ENCODE measurements at places on chromosomes 13 and 19. TPM values are rescaled to one million over a fixed set of nuclear protein-coding genes. Genes with fewer than 3 reads are reported as not detected.

DNA sequence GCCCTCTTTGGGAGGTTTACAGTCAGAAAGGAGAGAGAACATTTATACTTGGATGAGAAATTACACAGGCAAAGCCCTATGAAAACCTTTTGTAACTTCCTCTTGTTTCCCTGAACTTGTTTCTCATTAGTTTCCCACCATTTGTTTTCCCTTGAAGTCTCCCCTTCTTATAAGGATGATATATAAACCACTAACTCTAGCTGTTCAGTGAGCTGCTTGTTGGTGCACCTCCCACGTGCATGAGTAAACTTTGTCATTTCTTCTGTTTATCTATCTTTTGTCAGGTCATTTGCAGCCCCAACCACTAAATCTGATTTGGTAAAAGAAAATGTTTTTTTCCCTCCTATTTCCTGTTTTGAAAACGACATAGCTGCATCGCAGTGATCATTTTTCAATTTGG, 919.9 kb downstream of the SLITRK1 start:
- H3K27me3 ChIP-seq, result no peaks in the 10 kb centered on the region
- DNase-seq, result no peak
- no peaks in the 10 kb centered on the region for H3K36me3 ChIP-seq
- no peak overlapping the region for H3K4me3 ChIP-seq

Gene GFY
- not detected for total RNA-seq

GRCh38 chr19:50790922-50791467, 780 bp downstream of the ACP4 start:
- DNase-seq, result no peak
- no peaks in the 10 kb centered on the region for H3K36me3 ChIP-seq
- H3K4me3 ChIP-seq, result no peak overlapping the region

GRCh38 chr13:59671881-59672280, 491.8 kb downstream of the DIAPH3 start:
- no peaks in the 10 kb centered on the region for H3K27me3 ChIP-seq
- H3K4me3 ChIP-seq, result no peak overlapping the region
- no peaks in the 10 kb centered on the region for H3K36me3 ChIP-seq
- DNase-seq, result no peak
- no peaks in the 10 kb centered on the region for H3K4me1 ChIP-seq
- no peak overlapping the region for H3K27ac ChIP-seq

- peaks cover 34% of the 10 kb centered on the region for H3K4me1 ChIP-seq
- H3K27me3 ChIP-seq, result no peaks in the 10 kb centered on the region
- no peak for DNase-seq
- peaks cover 5% of the 10 kb centered on the region for H3K36me3 ChIP-seq
- H3K4me3 ChIP-seq, result peak overlapping the region; percentile 97
- H3K27ac ChIP-seq, result peak overlapping the region; percentile 99
These were observed 639 bp downstream of the LENG1 start for GRCh38 chr19:54158812-54159351.

Gene CCDC8
- 5.4 TPM for total RNA-seq

Gene APOC4
- total RNA-seq, result not detected

GRCh38 chr13:31209172-31209840, 9.5 kb downstream of the B3GLCT start:
- no peaks in the 10 kb centered on the region for H3K36me3 ChIP-seq
- no peak overlapping the region for H3K4me3 ChIP-seq
- H3K27ac ChIP-seq, result no peak overlapping the region
- DNase-seq, result no peak
- peaks cover 18% of the 10 kb centered on the region for H3K4me1 ChIP-seq

- H3K27ac ChIP-seq, result no peak overlapping the region
- no peaks in the 10 kb centered on the region for H3K27me3 ChIP-seq
- no peaks in the 10 kb centered on the region for H3K4me1 ChIP-seq
- no peak overlapping the region for H3K4me3 ChIP-seq
- no peak for DNase-seq
- H3K36me3 ChIP-seq, result no peaks in the 10 kb centered on the region
These were observed 1124.5 kb upstream of the ATXN8OS start for GRCh38 chr13:68982961-68983619.

Gene ANGPTL4
- total RNA-seq, result 46.6 TPM

Gene ACER1
- not detected for total RNA-seq

Gene CD33
- total RNA-seq, result 0.13 TPM

- DNase-seq, result no peak
- no peaks in the 10 kb centered on the region for H3K27me3 ChIP-seq
- peak overlapping the region; percentile 97 for H3K27ac ChIP-seq
- H3K36me3 ChIP-seq, result peaks cover 11% of the 10 kb centered on the region
- H3K4me1 ChIP-seq, result peaks cover 22% of the 10 kb centered on the region
These were observed 605 bp downstream of the CAPNS1 start for GRCh38 chr19:36140304-36141038.

DNA sequence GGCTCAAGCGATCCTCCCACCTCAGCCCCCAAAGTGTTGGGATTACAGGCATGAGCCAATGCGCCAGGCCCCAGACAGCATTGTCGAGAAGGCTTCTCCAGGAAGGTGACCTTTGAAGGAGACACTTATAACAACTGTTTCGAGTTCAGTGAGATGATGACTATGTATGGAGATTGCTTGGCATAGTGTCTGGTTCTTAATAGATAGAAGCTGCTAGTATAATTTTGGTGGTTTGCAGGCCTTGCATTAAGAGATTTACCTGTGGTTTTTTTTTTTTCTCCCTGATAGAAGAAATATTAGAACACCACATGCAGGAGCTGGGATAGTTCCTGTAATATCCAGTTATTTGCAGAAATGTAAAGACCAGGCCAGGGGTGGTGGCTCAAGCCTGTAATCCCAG, 3.7 kb downstream of the MARCHF2 start:
- H3K27ac ChIP-seq, result no peak overlapping the region
- H3K36me3 ChIP-seq, result no peaks in the 10 kb centered on the region
- H3K4me3 ChIP-seq, result no peak overlapping the region
- H3K27me3 ChIP-seq, result no peaks in the 10 kb centered on the region

DNA sequence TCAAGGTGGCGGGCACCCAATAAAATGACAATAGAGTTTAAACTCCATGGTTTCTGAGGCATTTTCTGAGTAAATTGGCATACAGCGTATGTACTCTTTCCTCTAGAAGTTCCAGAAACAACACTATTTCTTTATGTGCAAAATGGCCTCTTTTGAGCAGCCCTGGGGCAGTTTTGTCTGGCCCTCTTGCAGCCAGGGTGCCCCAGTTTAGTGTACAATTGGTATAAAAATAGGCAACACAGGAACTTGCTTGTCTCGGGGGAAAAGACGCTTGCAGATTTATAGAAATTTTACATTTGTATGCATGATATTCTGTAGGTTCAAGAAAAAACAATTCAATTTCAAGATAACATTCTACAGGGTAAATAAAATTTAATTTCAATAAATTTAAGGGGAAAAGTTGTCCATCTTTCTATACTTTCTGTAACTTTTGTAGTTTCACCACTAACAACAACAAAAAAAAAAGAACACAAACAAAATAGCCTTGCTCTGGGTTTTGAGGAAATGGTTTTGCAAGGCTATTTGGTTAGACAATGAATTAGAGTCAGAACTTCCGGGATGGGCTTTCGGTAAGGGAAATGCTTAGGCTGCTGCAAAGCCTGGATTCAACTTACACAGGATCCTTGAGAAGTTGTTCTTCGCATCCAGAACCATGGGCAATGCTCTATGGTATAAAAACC, 45.3 kb downstream of the LRCH1 start:
- no peaks in the 10 kb centered on the region for H3K27me3 ChIP-seq
- DNase-seq, result no peak
- H3K4me1 ChIP-seq, result peaks cover 3% of the 10 kb centered on the region
- no peaks in the 10 kb centered on the region for H3K36me3 ChIP-seq
- no peak overlapping the region for H3K27ac ChIP-seq
- no peak overlapping the region for H3K4me3 ChIP-seq

Gene GAS6
- 28.1 TPM for total RNA-seq

Gene RXFP2
- not detected for total RNA-seq

DNA sequence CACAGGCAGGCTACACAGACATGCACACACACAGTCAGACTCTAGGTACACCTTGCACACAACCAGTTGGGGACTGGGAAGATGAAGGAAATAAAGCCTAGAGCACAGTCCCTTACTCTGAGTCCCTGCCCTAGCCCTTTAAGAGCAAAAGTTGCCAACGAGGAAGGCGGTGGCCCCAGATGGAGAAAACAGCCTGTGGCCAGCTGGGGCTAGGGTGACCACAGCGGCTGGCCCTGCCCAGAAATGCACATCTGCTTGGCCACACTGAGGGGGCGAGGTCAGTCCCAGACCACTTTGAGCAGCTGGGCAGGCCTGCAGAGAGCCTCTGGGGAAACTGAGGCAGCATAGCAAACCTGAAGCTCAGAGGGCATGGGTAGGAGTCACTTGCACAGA, 52.3 kb downstream of the PTPRS start:
- no peaks in the 10 kb centered on the region for H3K36me3 ChIP-seq
- no peak for DNase-seq
- H3K27ac ChIP-seq, result no peak overlapping the region
- H3K4me3 ChIP-seq, result no peak overlapping the region
- H3K4me1 ChIP-seq, result no peaks in the 10 kb centered on the region

GRCh38 chr13:72221276-72221962, 354.4 kb upstream of the DACH1 start:
- no peak for DNase-seq
- H3K4me1 ChIP-seq, result no peaks in the 10 kb centered on the region
- no peak overlapping the region for H3K27ac ChIP-seq
- no peaks in the 10 kb centered on the region for H3K27me3 ChIP-seq

- no peaks in the 10 kb centered on the region for H3K27me3 ChIP-seq
- no peak for DNase-seq
- H3K27ac ChIP-seq, result no peak overlapping the region
- no peak overlapping the region for H3K4me3 ChIP-seq
- H3K4me1 ChIP-seq, result no peaks in the 10 kb centered on the region
These were observed 19.4 kb upstream of the RANBP3 start for GRCh38 chr19:5997371-5997770.

- DNase-seq, result no peak
- H3K36me3 ChIP-seq, result no peaks in the 10 kb centered on the region
- H3K4me3 ChIP-seq, result no peak overlapping the region
- no peaks in the 10 kb centered on the region for H3K27me3 ChIP-seq
- no peak overlapping the region for H3K27ac ChIP-seq
These were observed 215.1 kb downstream of the SHISA2 start for GRCh38 chr13:25836574-25837336.

Gene HIPK4
- 0.13 TPM for total RNA-seq

GRCh38 chr19:13629687-13630357, 123.5 kb upstream of the CACNA1A start:
- no peaks in the 10 kb centered on the region for H3K27me3 ChIP-seq
- H3K27ac ChIP-seq, result no peak overlapping the region
- no peak for DNase-seq
- no peaks in the 10 kb centered on the region for H3K4me1 ChIP-seq

- H3K36me3 ChIP-seq, result no peaks in the 10 kb centered on the region
- no peaks in the 10 kb centered on the region for H3K27me3 ChIP-seq
- no peak overlapping the region for H3K4me3 ChIP-seq
- H3K4me1 ChIP-seq, result no peaks in the 10 kb centered on the region
- DNase-seq, result no peak
These were observed 10.6 kb upstream of the RETN start for GRCh38 chr19:7658219-7658686.

DNA sequence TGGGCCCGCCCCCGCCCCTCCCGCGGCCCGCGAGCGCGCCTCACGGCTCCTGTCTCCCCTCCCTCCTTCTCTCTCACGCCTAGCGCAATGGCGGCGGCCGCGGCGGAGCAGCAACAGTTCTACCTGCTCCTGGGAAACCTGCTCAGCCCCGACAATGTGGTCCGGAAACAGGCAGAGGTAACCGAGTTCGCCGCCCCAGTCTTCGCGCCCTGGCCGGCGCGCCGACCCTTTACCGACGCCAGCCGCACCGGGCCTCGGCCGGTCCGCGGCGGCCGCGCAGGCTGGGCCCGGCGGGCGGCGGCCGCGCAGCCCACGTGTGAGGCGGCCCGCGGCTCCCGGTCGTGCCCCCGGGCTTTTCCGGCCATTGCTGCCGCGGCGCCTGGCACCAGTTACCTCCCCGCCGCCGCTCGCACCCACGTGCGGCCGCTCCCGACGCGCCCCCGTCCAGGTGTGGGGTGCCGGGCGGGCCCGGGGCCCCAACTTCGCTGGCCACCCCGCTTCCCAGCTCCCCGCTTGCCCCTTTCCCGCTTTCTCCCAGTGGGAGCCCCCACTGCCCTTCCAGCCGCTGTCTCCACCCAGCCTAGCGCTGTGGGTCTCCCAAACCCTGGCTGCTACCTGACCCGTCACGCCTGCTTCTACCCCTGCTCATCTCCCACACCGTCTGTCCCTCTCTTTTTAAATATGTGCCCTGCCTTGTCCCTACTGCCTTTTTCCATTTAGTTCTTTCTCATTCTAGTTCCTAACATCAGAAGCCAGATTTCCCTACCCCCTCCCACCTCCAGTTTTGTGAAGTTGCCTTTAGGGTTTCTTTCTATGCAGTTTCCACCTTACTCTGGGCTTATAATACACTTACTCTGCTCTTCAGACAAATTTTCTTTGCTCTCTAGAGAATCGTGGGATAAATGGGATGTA, 23.4 kb downstream of the IPO5 start:
- peaks cover 13% of the 10 kb centered on the region for H3K4me1 ChIP-seq
- peak overlapping the region; percentile 75 for H3K4me3 ChIP-seq
- H3K27me3 ChIP-seq, result no peaks in the 10 kb centered on the region
- H3K36me3 ChIP-seq, result peaks cover 6% of the 10 kb centered on the region

DNA sequence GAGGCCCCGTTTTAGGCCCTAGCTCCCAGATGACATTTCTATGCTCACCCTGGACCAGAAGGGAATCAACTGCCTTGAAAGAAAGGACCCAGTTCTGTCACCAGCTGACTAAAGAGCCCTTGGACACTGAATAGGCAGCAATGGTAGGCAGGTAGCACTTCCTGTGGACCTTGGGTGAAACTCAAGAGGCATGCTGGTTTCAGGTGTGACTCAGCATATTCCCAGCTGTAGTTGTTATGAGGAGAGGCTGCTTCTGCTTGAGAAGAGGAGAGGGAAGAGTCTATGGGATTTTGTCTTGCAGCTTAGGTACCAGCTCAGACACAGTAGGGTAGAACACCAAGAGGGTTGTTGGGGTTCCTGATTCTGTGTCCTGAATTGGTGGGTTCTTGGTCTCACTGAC, 37.9 kb upstream of the HTR2A start:
- no peak for DNase-seq
- H3K27me3 ChIP-seq, result no peaks in the 10 kb centered on the region
- H3K4me3 ChIP-seq, result no peak overlapping the region
- H3K27ac ChIP-seq, result no peak overlapping the region

DNA sequence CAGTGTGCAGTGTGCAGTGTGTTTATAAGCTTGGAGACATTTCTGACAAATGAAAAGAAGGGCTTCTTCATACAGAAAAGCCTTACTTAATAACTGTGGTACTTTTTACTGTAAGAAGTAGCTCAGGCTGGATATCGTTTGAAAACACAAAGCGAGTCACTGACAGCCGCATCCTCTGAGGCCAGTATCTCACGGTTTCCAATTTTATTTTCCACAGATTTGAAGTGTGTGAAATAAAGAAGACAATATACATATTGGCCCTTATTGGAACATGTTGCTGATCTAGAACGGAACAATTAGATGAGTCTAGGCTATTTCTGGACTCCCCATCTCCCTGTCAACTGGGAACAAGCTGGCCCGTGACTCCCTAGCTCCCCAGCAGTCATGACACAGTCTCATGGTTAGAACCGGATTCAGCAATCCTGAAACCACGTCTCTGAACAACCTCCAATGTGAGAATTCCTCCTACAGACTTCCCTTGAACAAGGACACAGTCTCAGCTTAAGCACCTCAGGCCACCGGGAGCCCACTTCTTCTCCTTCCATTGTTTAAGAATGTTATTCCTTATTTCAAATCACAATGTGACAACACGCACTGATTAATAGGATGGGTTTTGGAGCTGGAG, 484.5 kb downstream of the COG6 start:
- H3K36me3 ChIP-seq, result no peaks in the 10 kb centered on the region
- no peak overlapping the region for H3K27ac ChIP-seq
- no peak overlapping the region for H3K4me3 ChIP-seq

- no peak for DNase-seq
- no peak overlapping the region for H3K4me3 ChIP-seq
- no peak overlapping the region for H3K27ac ChIP-seq
- no peaks in the 10 kb centered on the region for H3K27me3 ChIP-seq
- H3K36me3 ChIP-seq, result no peaks in the 10 kb centered on the region
These were observed 37.6 kb downstream of the KCTD12 start for GRCh38 chr13:76848596-76848995.
